ENCODE measurements at places on chromosomes 13 and 19. TPM values are rescaled to one million over a fixed set of nuclear protein-coding genes. Genes with fewer than 3 reads are reported as not detected.
A peak's percentile ranks its signal among the peaks of the same experiment; 100 is the strongest.

DNA sequence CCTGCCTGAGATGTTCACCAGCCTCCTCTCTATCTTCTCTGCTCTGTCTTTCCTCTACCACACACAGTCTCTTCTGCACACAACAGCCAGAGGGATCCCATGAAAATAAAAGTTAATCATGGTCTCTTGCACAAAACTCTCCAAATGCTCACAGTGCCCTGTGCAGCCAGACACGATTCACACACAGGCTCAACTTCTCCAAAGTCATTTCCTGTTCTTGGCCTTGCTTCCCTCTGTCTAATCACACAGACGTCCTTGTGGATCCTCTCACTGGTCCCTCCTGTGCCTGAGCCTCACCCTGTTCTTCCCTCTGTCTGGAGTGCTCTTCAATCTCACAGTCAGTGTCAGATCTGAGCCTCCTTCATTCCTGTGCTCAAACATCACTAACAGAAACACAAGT, 7.8 kb downstream of the SIGLEC12 start:
- no peak for DNase-seq

DNA sequence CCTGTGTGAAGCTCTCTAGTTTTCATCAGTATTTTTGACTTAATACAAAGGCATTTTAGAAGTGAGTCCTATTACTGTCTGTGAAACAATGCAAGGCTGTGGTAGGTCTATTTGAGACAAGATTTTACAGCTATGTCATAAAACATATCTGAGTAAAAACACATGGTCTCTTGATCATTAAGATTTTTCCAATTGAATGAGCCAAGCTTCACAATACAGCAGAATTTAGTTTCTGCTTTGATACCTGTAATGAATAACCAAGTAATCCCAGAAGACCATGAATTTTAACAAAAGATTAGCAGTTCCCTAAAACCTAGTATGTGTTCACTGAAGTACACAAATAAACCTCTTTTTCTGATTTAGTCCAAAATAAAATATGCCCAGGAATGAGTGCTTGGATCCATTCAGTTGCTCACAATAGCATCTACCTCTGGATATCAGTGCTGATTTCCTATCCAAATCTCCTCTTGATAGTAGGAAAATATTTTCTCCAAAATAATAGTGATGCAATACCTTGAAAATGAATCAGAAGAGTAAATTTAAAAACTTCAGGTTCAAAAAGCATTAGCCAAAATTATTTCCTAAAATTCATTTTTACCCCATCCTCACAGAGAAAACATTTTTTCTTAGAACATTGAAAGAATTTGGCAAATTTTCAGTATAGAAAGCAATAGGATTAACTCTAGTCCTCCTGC, 533.5 kb upstream of the SGCG start:
- DNase-seq = no peak

DNA sequence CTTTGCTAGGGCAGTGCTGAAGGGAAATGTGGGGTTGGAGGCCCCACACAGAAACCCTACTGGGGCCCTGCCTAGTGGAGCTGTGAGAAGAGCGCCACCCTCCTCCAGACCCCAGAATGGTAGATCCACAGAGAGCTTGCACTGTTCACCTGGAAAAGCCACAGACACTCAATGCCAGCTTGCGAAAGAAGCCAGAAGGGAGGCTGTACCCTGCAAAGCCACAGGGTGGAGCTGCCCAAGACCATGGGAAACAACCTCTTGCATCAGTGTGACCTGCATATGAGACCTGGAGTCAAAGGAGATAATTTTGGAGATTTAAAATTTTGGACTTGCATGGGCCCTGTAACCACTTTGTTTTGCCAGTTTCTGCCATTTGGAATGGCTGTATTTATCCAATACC, 615.4 kb upstream of the MIR17HG start:
- no peak for DNase-seq

GRCh38 chr13:98111168-98112098, 31.5 kb upstream of the FARP1 start:
- DNase-seq = no peak

The LAMP1 gene
- polyA plus RNA-seq = 25.9 TPM

The FUT2 gene
- polyA plus RNA-seq = 0.10 TPM

DNA sequence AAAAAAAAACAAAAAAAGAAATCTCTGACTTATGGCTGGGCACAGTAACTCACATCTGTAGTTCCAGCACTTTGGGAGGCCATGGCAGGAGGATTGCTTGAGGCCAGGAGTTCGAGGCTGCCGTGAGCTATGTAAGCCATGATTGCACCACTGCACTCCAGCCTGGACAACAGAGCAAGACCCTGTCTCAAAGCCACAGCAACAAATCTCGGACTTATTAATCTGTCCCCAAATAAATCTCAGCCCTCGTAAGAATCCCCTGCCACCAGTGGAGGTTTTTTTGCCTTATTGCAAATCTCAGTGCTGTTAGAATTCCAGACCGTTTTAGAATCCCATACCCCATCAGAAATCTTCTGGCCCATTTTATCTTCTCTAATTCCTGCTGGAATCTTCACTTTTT, 4.9 kb downstream of the SHKBP1 start:
- DNase-seq = no peak

GRCh38 chr19:12095111-12095790, 30.7 kb downstream of the ZNF844 start:
- no peak for DNase-seq

DNA sequence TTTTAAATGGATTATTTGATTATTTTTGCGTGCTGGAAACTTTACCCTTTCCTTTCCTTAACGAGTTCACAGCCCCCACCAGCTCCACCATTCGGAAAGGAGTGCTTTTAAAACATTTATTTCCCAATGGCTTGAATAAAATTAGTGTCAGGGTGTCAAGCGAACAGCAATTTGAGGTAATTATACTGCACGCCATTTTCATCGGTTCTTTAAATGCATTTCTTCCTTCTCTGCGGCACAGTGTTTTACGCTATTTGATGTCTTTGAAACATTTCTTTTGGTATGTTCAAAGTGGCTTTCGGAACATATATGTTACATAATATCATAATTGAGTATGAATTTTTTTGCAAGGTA, 309 bp upstream of the SLITRK1 start:
- no peak for DNase-seq

The MRI1 gene
- 9.3 TPM for polyA plus RNA-seq

DNA sequence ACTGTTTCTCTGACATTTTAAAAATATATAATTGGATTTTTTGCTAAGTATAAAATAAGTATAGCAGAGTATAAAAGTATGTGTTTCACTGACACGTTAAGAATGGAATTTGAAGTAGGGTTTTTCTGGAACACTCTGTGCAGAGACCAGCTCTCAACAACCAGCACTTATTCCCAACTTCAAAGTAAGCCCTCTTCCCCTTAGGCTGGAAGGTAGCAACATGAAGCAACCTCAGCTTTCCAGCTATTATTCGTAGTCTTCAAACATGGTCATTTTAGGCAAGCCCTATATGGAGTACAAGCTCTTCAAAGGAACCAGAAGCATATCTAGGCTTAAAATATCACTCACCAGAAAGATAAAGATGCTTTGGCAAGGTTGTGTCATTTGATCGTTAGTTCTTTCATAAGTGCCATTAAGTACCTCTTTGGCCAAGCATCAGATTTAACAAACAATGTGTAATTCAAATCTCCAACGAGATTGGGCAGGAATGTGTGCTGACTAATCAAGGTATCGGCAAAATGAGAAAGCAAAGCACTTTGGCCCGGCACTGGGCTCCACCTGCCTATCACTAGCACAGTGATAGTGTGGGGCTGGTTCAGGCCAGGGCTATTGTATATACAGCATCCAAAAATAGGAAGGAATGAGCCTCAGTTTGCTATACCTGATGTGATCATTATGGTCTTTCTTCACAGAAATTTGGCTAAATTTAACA, 95.9 kb upstream of the FREM2 start:
- no peak for DNase-seq

The FFAR3 gene
- 0.39 TPM for polyA plus RNA-seq

The OLFM4 gene
- polyA plus RNA-seq = not detected

- no peak for DNase-seq
Measured at GRCh38 chr19:35088131-35088913, 27.3 kb upstream of the FXYD3 start.

DNA sequence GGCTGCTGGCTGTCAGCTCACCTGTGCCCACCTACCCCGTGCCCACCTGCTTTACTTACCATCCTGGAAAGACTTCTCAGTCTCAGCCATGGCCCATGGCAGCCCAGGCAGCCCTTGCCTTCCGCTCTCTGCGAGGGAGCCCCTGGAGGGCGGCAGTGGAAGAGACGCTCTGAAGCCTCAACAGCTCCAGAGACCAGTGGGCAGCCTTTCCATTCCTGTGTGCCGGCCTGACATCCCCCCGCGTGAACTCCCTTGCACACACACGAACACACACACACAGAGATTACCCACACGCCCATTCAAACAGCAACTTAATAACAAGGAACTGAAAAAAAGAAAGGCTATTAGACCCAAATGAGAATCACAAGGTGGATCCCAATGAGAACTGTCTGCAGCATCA, 14.2 kb upstream of the RASA3 start:
- no peak for DNase-seq

The GSK3A gene
- 13.1 TPM for polyA plus RNA-seq

The ZNF90 gene
- polyA plus RNA-seq = 1.6 TPM

The ZNF730 gene
- polyA plus RNA-seq = 0.17 TPM

- no peak for DNase-seq
Measured at GRCh38 chr13:40438999-40439797, 227.2 kb downstream of the FOXO1 start.

The FFAR2 gene
- not detected for polyA plus RNA-seq

The C19orf67 gene
- not detected for polyA plus RNA-seq

- DNase-seq = no peak
Measured at GRCh38 chr19:51110666-51110971, 2.4 kb upstream of the CTU1 start.

DNA sequence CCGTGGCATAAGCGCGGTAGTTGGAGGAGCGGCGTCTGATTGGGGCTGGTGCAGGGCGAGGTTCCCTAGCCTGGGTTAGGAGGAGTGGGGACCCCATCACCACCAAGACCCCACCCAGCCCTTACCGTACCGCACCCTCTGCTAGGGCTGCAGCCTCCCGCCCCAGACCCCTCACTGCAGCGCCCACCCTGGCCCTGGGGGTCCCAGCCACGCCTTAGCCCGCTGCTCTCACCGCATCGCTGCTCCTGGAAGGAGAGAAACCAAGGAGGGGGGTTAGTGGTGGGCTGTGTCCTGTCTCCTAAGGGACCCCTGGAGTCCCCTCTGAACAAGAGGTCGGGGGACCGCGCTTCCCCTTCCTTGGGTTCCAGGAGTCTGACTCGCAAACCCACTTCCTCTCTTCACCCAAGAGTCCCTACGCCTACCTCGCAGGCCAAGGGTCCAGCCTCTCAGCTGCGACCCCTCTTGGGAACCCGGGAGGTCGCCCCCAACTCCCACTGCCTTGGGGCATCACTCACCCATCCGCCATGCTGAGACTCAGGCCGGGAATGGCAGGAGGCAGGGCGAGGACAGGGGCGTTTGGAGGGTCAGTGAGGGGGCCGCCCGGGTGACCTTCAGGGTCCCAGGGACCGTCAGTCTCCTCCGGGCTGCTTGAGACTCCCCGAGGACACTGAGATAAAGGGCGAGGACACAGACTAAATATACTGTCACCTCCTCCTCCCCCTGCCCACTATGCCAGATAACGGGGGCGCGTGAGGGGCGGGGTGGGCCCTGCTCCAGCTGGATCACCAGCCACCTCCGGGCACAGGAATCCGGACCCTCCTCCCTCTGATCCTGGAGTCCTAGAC, at the start of gene TNNI3:
TSS of gene TNNI3 (minus strand) at position 669 of the 845 bp plus-strand sequence. CDS start at position 526, 143 bp downstream.
- no peak for DNase-seq

The SPRY2 gene
- not detected for polyA plus RNA-seq

- DNase-seq = no peak
Measured at GRCh38 chr13:77430377-77430951, 103.6 kb upstream of the MYCBP2 start.

DNA sequence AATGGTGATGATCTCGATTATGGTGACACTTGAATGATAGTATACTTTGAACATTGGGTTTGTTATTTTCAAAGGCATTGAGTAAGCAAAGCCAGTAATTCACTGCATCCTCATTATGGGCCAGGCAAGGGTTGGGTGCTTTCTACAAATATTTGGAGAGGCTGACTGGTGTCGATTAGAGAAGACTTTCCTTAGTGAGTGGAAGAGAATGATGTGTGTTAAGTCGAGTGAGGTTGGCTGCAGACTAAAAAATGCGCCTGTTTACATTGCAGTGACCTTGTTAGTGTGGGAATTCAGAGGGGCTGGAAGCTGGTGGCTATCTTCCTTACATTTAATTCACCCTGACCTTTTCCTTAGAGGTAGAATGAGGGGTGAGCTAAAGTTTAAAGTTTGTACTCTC, 22.4 kb upstream of the RNF113B start:
- no peak for DNase-seq

DNA sequence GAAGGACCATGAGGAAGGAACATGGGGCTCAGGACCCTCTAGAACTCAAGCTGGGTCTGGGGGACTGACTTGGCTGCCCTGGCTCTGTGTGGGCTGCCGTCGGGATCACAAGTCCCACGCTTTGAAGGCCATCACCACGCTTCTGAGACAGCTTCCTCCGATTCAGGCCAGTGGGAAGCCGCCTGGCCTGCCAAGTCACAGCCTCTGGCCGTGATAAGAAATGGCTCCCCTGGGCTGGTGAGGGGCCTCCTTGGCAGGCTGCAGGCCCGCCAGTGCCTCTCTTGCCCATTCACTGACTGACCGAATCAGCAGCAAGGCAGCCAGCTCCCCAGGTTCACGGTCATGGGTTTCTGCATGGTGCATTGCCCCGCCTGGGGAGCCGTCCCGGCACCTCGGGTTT, 48.8 kb downstream of the COMP start:
- no peak for DNase-seq

The OR7D2 gene
- not detected for polyA plus RNA-seq

GRCh38 chr13:39684531-39685137, 29.2 kb downstream of the COG6 start:
- peak; percentile 48 for DNase-seq

The DPF1 gene
- not detected for polyA plus RNA-seq

- no peak for DNase-seq
Measured at GRCh38 chr19:12756150-12756883, 4.7 kb downstream of the BEST2 start.

- no peak for DNase-seq
Measured at GRCh38 chr13:21033212-21033840, 28.1 kb downstream of the LATS2 start.

The CILP2 gene
- 0.09 TPM for polyA plus RNA-seq

The ZNF814 gene
- 11.1 TPM for polyA plus RNA-seq

The ZIC2 gene
- not detected for polyA plus RNA-seq

The ZNF780A gene
- polyA plus RNA-seq = 15.1 TPM

- no peak for DNase-seq
Measured at GRCh38 chr19:1655131-1655981, 2.9 kb upstream of the TCF3 start.

DNA sequence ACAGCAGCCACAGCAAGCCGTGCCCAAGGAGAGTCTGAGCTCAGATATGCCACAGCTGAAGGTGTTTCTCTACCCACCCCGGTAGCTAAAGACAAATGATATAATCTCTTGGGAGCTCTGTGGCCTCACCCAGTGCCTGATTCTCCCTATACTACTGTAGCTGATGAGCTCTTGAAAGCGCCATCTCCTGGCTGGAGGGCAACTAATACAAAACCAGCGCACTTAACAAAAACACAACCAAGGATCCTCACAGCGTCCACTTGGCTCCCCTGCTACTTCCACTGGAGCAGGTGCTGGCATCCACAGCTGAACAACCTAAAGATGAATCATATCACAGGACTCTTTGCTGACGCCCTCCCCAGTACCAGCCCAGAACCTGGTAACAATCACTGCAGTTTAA, 1212.0 kb downstream of the PCDH17 start:
- DNase-seq = no peak

GRCh38 chr19:6273701-6274601, 5.8 kb downstream of the MLLT1 start:
- no peak for DNase-seq

All from CD4-positive, CD25-positive, alpha-beta regulatory T cell (primary cell).